ENCODE measurements at places on chromosomes 5 and 9.
A peak's percentile ranks its signal among the peaks of the same experiment; 100 is the strongest.

DNA sequence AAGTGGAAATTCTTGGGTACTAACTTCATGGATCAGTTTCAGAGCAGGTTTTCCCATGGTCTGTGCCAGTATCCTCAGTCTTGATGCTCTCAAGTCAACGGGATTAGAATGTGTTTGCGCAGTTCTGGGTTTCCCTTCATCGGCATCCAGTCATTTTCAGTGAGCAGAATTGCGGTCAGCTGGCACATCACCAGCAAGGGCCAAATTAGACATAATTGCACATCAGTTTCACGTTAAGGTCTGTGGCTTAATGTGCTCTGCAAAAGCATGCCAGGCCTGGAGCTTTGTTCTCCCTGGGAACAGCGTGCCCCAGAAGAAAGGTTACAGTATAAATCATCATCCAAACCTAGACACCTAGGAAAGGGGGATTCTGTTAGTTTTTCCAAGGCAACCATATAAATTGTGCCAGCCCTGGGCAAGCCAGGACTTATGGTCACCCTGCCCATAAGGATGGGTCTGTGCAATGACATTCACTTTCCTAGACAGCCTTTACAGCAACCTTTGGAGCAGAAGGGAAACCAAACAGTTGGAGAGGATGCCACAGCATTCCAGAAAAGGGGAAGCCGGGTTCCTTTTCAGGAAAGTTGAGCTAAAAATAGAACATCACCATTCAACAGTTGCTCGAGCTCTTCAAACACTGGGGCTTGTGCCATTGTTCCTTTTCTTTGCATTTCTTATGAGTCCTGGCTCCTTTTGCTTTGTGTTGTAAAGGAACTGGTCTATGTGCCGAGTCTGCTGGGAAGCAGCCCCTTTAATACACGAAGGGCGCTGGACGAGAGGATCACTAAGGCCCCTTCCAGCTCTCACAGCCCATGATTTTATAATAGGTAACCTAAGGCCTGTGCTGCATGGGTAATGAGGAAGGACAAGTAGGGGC is 23.1 kb downstream of the IQGAP2 start:
- peak; percentile 45 for DNase-seq

DNA sequence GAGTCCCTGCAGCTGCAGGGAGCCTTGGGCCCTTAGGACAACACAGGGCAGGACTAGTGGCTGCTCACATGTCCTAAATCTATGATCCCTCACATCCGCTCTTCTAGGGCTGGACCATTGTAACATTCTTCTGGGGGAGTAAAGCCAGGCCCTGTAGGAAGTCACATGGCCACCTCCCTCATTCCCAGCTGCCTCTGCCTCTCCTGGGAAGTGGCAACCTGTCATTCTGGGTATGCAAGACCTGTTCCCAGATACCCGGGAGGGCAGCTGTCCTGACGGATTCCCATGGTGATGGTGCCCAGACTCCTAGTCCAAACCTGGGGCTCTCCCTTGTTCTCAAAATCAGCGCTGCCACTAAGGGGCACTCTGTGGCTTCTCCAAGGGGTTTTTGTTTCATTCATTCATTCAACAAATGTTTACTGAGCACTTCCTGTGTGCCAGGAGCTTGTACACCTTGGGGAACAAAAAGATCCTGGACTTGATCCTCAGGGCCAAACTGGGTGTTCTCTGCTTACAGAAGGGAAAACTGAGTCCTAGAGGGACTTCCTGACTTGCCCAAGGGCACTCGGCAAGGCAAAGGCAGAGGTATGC is 85.6 kb downstream of the PSD2 start:
- no peak for DNase-seq

- no peak for DNase-seq
These were observed 98.6 kb upstream of the IER5L start for GRCh38 chr9:129276486-129277230.

- DNase-seq: no peak
These were observed 133.3 kb downstream of the KIAA0825 start for GRCh38 chr5:94485067-94485466.

DNA sequence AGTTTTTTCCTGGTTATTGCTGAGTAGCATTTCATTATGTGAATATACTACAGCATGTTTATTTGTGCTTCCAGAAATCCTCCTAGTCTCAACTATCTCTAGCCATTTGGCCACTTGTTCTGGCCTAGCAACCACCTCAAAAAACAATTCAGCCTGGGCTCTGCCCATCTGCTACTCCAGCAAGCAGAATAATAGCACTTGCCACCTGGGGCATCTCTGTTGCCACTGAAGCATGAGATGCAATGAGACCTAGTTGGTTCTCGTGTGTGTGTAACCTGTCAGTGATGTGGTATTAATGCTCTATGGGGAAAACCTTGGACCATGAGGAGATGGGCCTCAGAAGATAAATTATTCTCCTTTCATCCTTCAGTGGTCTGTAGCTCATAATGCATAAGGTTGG is 129.5 kb downstream of the RNF180 start:
- no peak for DNase-seq

GRCh38 chr9:108049671-108050494 is 560.3 kb upstream of the KLF4 start:
- DNase-seq: no peak
